Mesothelial cell of epicardium (in vitro differentiated cells): ENCODE measurements at places on chromosomes 6 and 20. TPM values are rescaled to one million over a fixed set of nuclear protein-coding genes. Genes with fewer than 3 reads are reported as not detected.

FLRT3 gene
- total RNA-seq: 98.6 to 101 TPM (median 98.6 TPM) in 3 replicates

ACOT13 gene
- 18.7 to 19.8 TPM (median 19.1 TPM) in 3 replicates for total RNA-seq

C4A gene
- total RNA-seq: 12.0 to 15.3 TPM (median 12.3 TPM) in 3 replicates

PCSK2 gene
- 0.29 to 0.38 TPM (median 0.35 TPM) in 3 replicates for total RNA-seq

MCM3 gene
- 71.4 to 74.5 TPM (median 71.6 TPM) in 3 replicates for total RNA-seq

NNAT gene
- 18.5 to 19.4 TPM (median 19.3 TPM) in 3 replicates for total RNA-seq

- no peak overlapping the region for H3K27ac ChIP-seq
- H3K4me1 ChIP-seq: no peaks in the 10 kb centered on the region
- H3K4me3 ChIP-seq: no peak overlapping the region
- no peaks in the 10 kb centered on the region for H3K36me3 ChIP-seq
Measured at GRCh38 chr6:49342410-49342809, 120.6 kb downstream of the MMUT start.

- no peak for DNase-seq
- no peak overlapping the region for H3K4me3 ChIP-seq
- H3K4me1 ChIP-seq: peaks cover 13% of the 10 kb centered on the region
- peaks cover 27% of the 10 kb centered on the region for H3K36me3 ChIP-seq
- H3K27ac ChIP-seq: peak overlapping the region; percentile 43
- no peaks in the 10 kb centered on the region for H3K27me3 ChIP-seq
Measured at GRCh38 chr20:37190354-37191112, 11.2 kb upstream of the MROH8 start.

GRCh38 chr6:35731414-35731735 is 5.5 kb upstream of the ARMC12 start:
- DNase-seq: peak; percentile 89
- peak overlapping the region; percentile 98 for H3K27ac ChIP-seq
- no peaks in the 10 kb centered on the region for H3K36me3 ChIP-seq
- H3K4me3 ChIP-seq: peak overlapping the region; percentile 82

- H3K4me3 ChIP-seq: no peak overlapping the region
- H3K27ac ChIP-seq: no peak overlapping the region
- no peaks in the 10 kb centered on the region for H3K4me1 ChIP-seq
- H3K27me3 ChIP-seq: no peaks in the 10 kb centered on the region
- peaks cover 8% of the 10 kb centered on the region for H3K36me3 ChIP-seq
- DNase-seq: no peak
Measured at GRCh38 chr6:161068321-161068741, 76.8 kb downstream of the MAP3K4 start.

GRCh38 chr20:50367739-50368375 is 142.3 kb upstream of the PTPN1 start:
- H3K4me1 ChIP-seq: peaks cover 8% of the 10 kb centered on the region
- H3K27ac ChIP-seq: no peak overlapping the region
- H3K4me3 ChIP-seq: no peak overlapping the region
- no peaks in the 10 kb centered on the region for H3K27me3 ChIP-seq
- DNase-seq: no peak

DNA sequence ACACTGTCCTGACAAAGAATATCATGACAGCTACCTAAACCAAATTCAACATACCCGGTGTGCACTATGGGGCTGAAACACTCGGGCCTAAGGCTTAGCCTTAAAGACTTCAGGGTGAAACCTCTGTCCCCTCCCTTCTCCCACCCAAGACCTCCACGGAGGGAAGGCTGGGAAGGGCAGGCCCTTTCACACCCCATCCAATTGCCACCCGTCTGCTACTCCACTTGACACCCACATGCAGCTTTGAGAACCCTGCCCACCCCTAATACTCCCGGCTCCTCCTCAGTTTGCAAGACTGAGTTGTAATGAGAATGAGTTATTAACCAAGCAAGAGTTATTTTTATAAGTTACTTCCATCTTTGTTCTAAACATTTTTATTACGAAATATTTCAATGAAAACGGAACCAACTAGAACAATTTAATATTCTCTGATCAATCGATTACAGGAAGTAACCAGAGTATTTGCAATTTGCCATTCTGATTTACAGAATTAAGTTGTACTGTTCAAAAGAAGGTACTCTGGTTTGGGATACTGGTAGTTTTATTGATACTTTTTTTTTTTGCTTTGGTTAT is 3.7 kb downstream of the TAF4 start:
- H3K4me3 ChIP-seq: no peak overlapping the region
- no peak overlapping the region for H3K27ac ChIP-seq
- H3K27me3 ChIP-seq: no peaks in the 10 kb centered on the region
- DNase-seq: no peak

- H3K27me3 ChIP-seq: no peaks in the 10 kb centered on the region
- H3K4me3 ChIP-seq: no peak overlapping the region
- no peak for DNase-seq
- no peak overlapping the region for H3K27ac ChIP-seq
- H3K36me3 ChIP-seq: peaks cover 36% of the 10 kb centered on the region
Measured at GRCh38 chr20:13131688-13132087, 89.4 kb upstream of the ISM1 start.

GRCh38 chr20:61437280-61438206 is 185.5 kb downstream of the CDH4 start:
- H3K27me3 ChIP-seq: peaks cover 49% of the 10 kb centered on the region
- H3K4me3 ChIP-seq: no peak overlapping the region
- no peak for DNase-seq
- no peak overlapping the region for H3K27ac ChIP-seq
- H3K4me1 ChIP-seq: peaks cover 39% of the 10 kb centered on the region

DNA sequence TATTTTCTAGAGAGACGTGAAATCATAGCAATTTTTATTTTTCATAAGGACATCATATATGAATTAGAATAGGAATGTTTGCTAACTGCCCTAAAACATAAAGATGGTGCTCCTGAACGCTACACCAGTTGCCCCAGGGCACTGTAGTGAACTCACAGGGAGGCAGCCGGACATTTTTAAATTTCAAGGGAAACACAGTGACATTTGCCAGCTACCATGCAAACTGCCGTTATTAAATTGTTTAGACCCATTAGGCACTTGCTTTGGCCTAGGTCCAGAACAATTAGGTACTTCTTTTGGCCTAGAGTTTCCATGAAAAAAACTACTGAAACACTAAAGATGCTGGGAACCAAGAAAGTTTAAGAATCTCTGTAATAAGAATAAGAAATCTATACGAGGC is 24.9 kb upstream of the CFAP206 start:
- no peaks in the 10 kb centered on the region for H3K27me3 ChIP-seq
- no peak overlapping the region for H3K27ac ChIP-seq
- H3K4me3 ChIP-seq: no peak overlapping the region
- no peak for DNase-seq
- H3K36me3 ChIP-seq: peaks cover 2% of the 10 kb centered on the region
- no peaks in the 10 kb centered on the region for H3K4me1 ChIP-seq

GRCh38 chr6:111624401-111625098 is 18.9 kb upstream of the TRAF3IP2 start:
- DNase-seq: no peak
- no peak overlapping the region for H3K27ac ChIP-seq
- H3K4me3 ChIP-seq: no peak overlapping the region
- peaks cover 8% of the 10 kb centered on the region for H3K4me1 ChIP-seq
- H3K36me3 ChIP-seq: peaks cover 2% of the 10 kb centered on the region

GRCh38 chr6:88062376-88062775 is 14.7 kb downstream of the SPACA1 start:
- no peak overlapping the region for H3K27ac ChIP-seq
- DNase-seq: no peak
- H3K4me3 ChIP-seq: no peak overlapping the region
- no peaks in the 10 kb centered on the region for H3K4me1 ChIP-seq
- H3K36me3 ChIP-seq: no peaks in the 10 kb centered on the region

DNA sequence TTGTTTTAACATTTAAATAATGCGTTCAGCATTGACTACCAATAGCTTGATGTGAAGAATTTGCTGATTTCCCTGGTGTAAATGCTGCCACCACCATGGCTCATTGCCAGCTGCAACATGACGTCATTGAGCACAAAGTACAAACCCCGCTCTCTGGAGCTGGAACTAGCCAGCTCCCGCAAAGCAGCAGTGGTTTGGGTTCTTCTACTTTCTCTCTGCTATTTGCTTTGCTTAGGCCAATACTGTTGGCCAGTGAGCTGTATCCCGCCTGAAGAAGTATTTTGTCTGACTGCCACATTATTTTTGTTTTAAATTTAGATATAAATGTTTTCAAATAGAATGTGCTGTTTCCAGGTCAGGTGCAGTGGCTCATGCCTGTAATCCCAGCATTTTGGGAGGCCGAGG is 47.4 kb upstream of the KIF13A start:
- DNase-seq: no peak
- no peak overlapping the region for H3K27ac ChIP-seq

- no peak overlapping the region for H3K27ac ChIP-seq
- peaks cover 6% of the 10 kb centered on the region for H3K27me3 ChIP-seq
- no peak overlapping the region for H3K4me3 ChIP-seq
- peaks cover 36% of the 10 kb centered on the region for H3K4me1 ChIP-seq
Measured at GRCh38 chr6:84512391-84512790, 252.0 kb downstream of the TBX18 start.
